ENCODE measurements at places on chromosomes 6 and 20.
A peak's percentile ranks its signal among the peaks of the same experiment; 100 is the strongest.

DNA sequence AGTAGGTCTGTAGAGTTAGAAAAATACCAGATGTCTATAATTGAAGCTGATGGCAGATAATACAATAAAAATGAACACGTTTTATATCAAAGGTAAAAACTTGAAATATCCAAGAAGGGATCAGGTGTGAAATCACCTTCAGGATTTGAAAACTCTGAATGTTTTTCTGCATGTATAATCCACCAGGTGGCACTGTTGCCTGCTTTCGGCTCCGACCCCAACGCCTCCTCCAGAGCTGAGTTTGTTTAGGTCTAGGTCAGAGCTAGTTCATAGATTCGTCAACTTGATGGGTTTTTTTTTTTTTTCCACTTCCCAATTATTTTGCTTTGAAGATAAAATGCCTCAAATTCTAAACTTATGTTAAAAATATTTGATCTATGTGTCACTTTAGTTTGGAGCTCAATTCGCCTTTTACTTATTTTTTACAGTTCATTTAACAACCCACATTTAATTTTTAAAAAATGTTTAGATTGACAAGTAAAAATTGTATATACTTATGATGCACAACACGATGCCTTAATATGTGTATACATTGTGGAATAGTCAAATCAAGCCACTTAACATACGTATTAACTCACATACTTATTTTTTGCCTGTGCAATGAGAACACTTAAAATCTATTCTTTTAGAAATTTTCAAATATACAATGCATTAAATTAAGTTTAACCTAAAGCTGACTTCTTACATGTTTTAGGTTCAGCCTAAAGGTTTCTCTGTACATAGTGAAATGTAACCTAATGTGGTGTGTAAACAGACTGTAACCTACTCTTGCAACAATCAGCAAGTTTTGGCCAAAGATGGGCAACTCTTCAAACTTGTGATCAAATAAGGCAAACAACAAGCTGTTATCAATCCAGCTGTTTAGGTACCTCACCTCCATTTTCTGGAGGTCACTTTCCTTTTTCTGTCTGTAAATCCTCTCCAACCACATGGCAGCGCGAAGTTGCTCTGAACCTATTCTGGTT lies 39.4 kb upstream of the ENPP4 start:
- peak; percentile 32 for DNase-seq

- no peak for DNase-seq
Measured at GRCh38 chr6:143149771-143150170, 89.1 kb downstream of the AIG1 start.

GRCh38 chr20:61801857-61802442 lies 263.7 kb downstream of the TAF4 start:
- no peak for DNase-seq

- no peak for DNase-seq
Measured at GRCh38 chr20:38609815-38610214, 8.2 kb downstream of the ARHGAP40 start.
